Breast epithelium (tissue), 4 donors: ENCODE measurements at places on chromosomes 1 and 21.

DNA sequence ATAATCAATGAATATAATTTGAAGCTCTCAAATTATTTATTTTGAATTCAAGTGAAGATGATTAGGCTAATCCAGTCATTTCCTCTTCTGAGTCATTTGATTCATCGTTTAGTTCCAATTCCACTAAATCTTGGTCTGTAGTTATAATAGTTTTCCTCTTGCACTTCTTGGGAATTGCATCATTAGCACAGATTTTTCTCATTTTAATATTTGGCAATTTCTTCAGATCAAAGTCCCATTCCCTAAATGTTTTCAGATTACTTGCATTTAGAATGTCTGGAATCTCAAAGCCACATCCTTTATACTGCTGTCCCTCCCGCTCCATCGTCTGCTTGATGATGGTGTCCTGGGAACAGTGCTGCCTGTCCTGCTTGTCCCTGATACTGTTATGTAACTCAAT is 43.5 kb downstream of the MAST2 start:
- H3K36me3 ChIP-seq, result no peaks in the 10 kb centered on the region
- no peaks in the 10 kb centered on the region for H3K4me1 ChIP-seq
- no peak overlapping the region for H3K27ac ChIP-seq

DNA sequence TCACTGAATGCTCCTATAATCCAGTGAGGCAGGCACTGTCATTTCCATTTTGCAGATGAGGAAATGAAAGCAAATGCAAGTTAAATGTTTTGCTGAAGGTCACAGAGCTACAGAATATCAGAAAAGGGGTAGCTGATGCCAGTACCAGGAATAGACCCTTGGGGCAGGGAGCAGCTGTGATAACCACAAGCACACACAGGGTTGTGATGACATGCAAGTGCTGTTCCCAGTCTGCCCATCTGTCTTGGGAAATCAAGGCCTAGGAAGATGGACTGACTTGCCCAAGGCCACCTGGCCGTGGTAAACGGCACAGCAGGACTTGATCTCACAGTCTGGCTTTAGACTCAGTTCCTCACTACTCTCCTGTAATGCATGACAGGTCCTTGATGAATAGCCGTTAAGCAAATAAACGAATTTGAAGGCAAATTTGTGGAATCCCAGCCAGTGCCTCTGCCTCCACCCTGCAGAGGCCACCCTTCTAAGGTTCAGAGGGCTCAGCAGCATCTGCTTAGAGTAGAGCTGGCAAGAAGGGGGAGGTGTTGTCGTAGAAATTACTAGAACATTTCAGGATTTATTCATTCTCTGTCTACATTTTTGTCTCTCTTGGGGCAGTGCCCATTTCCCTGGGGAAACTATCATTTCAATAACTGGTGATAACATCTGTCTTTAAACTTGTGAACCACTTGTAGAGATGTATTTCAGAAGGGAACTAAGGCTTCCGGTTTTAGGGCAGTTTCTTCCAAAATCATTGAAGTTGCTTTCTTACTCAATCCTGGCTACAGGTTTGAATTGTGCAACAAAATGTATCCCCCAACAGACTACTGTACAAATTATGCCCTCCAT is 53.2 kb upstream of the MRPS6 start:
- no peaks in the 10 kb centered on the region for H3K4me1 ChIP-seq
- DNase-seq, result no peak
- no peak overlapping the region for H3K27ac ChIP-seq

- no peak for DNase-seq
- H3K4me1 ChIP-seq, result no peaks in the 10 kb centered on the region
- H3K4me3 ChIP-seq, result no peak overlapping the region
- H3K27me3 ChIP-seq, result no peaks in the 10 kb centered on the region
- no peak overlapping the region for H3K27ac ChIP-seq
- no peaks in the 10 kb centered on the region for H3K36me3 ChIP-seq
Observed at GRCh38 chr1:109399326-109399957, 1.7 kb upstream of the SORT1 start.

DNA sequence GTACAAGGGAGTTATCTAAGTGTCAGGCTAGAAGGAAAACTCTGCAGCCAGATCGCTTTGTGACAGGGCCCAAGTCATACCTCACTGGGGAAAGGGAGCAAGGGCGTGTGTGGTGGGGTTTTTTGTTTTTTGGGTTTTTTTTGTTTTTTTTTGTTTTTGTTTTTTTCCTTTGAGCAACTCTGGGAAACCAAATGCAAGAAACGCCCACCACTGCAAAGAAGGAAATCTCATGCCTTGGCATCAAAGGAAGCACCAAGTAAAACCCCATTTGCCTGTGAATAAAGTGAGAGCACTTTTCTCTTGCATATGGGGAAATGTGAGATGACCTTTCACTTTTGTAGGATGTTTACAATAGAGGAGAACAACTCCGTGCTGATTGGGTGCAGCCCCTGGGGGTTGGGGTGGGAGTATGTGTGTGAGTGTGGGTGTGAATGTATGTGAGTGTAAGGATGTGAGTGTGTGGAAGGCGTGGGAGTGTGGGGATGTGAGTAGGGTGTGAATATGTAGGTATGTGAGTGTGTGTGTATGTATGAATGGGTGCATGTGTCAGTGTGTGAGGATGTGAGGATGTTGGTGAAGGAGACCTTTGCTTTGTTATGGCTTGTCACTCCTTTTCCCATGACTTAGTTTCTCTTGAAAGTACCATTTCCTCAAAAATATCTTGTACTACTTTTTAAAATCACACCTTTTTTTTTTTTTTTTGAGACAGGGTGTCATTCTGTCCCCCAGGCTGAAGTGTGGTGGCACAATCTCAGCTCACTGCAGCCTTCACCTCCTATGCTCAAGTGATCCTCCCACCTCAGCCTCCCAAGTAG is 34.6 kb downstream of the IL12RB2 start:
- no peak overlapping the region for H3K27ac ChIP-seq
- no peaks in the 10 kb centered on the region for H3K27me3 ChIP-seq
- no peaks in the 10 kb centered on the region for H3K36me3 ChIP-seq
- no peak for DNase-seq
- H3K4me1 ChIP-seq, result no peaks in the 10 kb centered on the region
- H3K4me3 ChIP-seq, result no peak overlapping the region

DNA sequence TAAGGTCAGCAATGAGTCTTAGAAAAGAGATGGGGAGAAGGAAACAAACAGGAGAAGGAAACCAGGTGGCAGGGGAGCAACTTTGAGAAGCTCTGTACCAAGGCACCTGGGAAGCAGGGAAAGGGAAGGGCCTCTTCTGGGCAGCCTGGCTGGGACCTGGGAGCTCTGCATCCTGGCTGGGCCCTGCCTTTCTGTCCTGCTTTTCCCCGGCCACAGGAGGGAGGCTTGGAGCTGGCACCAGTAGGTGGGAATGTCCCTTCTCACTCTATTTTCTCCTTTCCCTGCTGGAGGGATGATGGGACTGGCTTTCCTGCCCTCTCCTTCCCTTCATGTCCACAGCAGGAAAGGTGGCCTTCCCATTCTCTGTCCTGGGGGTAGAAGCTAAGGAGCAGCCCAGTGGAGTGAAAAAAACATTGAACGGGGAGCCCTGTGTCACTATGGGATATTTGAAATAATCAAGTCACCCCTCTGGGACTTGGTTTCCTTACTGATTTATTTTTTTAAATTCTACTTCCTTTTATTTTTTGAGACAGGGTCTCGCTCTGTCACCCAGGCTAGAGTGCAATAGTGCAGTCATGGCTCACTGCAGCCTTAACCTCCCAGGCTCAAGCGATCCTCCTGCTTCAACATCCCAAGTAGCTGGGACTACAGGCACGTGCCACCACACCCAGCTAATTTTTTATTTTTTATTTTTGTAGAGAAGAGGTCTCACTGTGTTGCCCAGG is 5.1 kb upstream of the NES start:
- no peak overlapping the region for H3K27ac ChIP-seq
- H3K27me3 ChIP-seq, result no peaks in the 10 kb centered on the region
- H3K36me3 ChIP-seq, result no peaks in the 10 kb centered on the region
- no peaks in the 10 kb centered on the region for H3K4me1 ChIP-seq
- no peak for DNase-seq

DNA sequence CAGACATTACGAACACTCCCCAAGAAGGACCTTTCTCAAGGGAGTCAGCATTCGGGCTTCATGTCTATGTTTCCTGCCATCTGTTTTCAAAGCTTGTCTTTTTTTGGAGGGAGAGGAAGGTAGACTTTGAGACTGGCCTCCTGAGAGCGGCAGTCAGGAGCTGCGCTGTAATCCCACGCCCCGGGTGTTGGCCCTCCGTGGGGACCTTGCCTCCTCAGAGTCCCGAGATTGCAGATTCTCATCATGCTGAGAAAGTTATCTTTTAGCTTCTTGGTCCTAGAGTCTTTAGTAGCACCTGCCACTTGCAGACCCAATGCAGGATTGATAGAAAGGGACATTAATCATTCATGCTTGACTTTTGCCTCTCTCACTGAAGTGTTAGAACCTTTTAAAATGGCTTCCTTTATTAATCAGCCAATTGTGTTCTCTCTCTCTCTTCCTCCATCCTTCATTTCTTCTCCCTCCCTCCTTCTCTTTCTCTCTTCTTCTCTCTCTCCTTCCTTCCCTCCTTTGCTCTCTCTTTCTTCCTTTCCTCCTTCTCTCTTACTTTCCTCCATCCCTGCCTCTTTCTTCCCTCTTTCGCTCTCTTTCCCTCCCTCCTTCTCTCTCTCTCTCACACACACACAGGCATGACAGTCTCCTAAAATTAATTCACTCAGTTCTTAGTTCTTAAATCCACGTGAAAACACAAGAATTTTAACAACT is 25.2 kb upstream of the GNPAT start:
- H3K27ac ChIP-seq, result no peak overlapping the region
- H3K36me3 ChIP-seq, result no peaks in the 10 kb centered on the region
- H3K27me3 ChIP-seq, result no peaks in the 10 kb centered on the region
- DNase-seq, result no peak

GRCh38 chr1:187032982-187033692 is 204.4 kb downstream of the PLA2G4A start:
- no peaks in the 10 kb centered on the region for H3K27me3 ChIP-seq
- H3K4me1 ChIP-seq, result no peaks in the 10 kb centered on the region
- no peak overlapping the region for H3K4me3 ChIP-seq
- no peak overlapping the region for H3K27ac ChIP-seq

GRCh38 chr1:70358921-70359564 is 4.5 kb upstream of the ANKRD13C start:
- no peak overlapping the region for H3K27ac ChIP-seq
- no peaks in the 10 kb centered on the region for H3K36me3 ChIP-seq
- DNase-seq, result no peak
- H3K27me3 ChIP-seq, result no peaks in the 10 kb centered on the region
- no peaks in the 10 kb centered on the region for H3K4me1 ChIP-seq
- H3K4me3 ChIP-seq, result no peak overlapping the region

GRCh38 chr1:230270185-230270558 is 156.0 kb downstream of the PGBD5 start:
- no peaks in the 10 kb centered on the region for H3K36me3 ChIP-seq
- no peaks in the 10 kb centered on the region for H3K4me1 ChIP-seq
- H3K4me3 ChIP-seq, result no peak overlapping the region
- H3K27ac ChIP-seq, result no peak overlapping the region
- peak; percentile 9 for DNase-seq
- no peaks in the 10 kb centered on the region for H3K27me3 ChIP-seq

GRCh38 chr1:16032388-16033102 is 10.7 kb downstream of the CLCNKA start:
- no peak overlapping the region for H3K4me3 ChIP-seq
- H3K4me1 ChIP-seq, result no peaks in the 10 kb centered on the region
- DNase-seq, result peak; percentile 83
- H3K27me3 ChIP-seq, result no peaks in the 10 kb centered on the region

DNA sequence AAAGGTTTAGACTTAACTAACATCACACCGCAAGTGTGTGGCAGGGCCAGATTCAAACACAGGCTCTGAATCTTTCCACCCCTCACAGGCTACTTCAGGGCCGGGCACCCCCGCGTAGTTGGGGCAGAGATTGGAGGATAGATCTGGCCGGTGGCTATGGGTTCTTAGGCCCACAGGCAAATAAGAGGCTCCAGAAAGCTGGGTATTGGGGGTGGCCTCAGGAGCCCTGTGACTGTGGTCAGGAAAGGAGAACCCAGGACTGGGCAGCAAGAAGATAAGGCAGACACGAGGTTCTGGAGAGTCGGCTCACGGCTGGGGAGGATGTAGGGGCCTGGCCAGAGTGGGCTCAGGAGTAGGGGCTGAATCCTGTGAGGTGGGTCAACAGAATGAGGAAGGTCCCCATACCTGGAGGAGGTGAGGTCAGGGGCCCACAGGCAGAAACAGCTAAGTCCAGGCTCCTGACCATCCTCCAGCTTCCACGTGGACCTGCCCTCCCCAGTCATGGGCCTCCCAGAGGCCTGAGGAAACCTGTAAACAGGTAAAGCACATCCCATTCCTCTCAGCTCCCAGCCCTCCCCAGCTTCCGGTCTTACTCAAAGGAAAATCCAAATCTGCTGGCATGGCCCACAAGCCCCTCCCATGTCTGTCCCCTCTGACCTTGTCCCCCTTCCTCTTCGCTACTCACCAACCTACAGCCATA is 306.2 kb downstream of the MATN1 start:
- no peaks in the 10 kb centered on the region for H3K4me1 ChIP-seq
- DNase-seq, result peak; percentile 46
- H3K4me3 ChIP-seq, result no peak overlapping the region
- H3K27me3 ChIP-seq, result no peaks in the 10 kb centered on the region
- H3K36me3 ChIP-seq, result no peaks in the 10 kb centered on the region
- H3K27ac ChIP-seq, result peak overlapping the region; percentile 33

DNA sequence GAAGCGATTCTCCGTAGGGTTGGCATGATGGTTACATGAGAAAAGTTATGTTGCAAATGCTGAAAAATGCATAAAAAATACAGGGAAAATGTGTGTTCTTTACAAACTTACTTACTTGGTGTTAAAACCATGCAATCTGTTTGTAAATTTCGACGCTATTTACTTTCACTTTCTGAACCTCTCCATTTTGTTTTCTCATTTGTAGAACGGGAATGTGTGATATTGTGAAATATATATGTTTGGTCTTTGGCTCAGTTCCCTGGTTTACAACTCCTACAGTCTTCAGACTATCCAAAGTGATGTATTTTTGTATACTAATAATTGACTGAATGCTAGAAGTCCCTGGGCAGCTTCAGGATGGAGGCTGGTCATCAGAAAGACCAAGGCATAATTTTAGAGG is 982.3 kb downstream of the ADGRL2 start:
- no peaks in the 10 kb centered on the region for H3K27me3 ChIP-seq
- H3K4me3 ChIP-seq, result no peak overlapping the region
- no peaks in the 10 kb centered on the region for H3K4me1 ChIP-seq
- H3K36me3 ChIP-seq, result no peaks in the 10 kb centered on the region

GRCh38 chr1:211695135-211695816 is 19.9 kb upstream of the NEK2 start:
- H3K4me3 ChIP-seq, result no peak overlapping the region
- H3K4me1 ChIP-seq, result no peaks in the 10 kb centered on the region
- no peak for DNase-seq
- no peaks in the 10 kb centered on the region for H3K27me3 ChIP-seq

GRCh38 chr1:230144758-230145504 is 77.9 kb downstream of the GALNT2 start:
- no peaks in the 10 kb centered on the region for H3K36me3 ChIP-seq
- H3K27me3 ChIP-seq, result no peaks in the 10 kb centered on the region
- no peak for DNase-seq
